ENCODE measurements at places on chromosomes 2 and 18. TPM values are rescaled to one million over a fixed set of nuclear protein-coding genes. Genes with fewer than 3 reads are reported as not detected.

- H3K27me3 ChIP-seq, result no peaks in the 10 kb centered on the region
- no peak overlapping the region for H3K4me3 ChIP-seq
- DNase-seq, result no peak
- H3K27ac ChIP-seq, result no peak overlapping the region
These were observed 21.4 kb downstream of the ZNF24 start for GRCh38 chr18:35322486-35323458.

DNA sequence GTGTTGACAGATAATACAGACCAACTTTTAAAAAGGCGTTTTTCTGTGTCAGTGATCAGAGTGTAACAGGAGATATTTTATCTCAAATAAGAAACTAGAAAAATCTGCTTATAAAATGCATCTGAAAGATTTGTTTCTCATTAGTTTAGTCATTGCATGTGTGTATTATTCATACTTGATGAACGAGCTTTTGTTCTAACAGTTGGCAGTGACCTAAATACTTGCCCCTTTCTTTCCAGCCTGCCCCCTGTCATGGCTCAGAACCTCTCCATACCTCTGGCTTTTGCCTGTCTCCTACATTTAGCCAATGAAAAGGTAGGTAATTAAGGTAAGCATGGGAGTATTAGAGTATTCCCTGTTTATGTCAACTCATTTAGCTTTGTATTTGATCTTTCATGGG is 33.6 kb downstream of the NCAPH start:
- H3K27ac ChIP-seq, result no peak overlapping the region
- DNase-seq, result no peak
- no peaks in the 10 kb centered on the region for H3K27me3 ChIP-seq
- H3K4me3 ChIP-seq, result no peak overlapping the region
- no peaks in the 10 kb centered on the region for H3K4me1 ChIP-seq

GRCh38 chr2:181394741-181395437 is 62.3 kb upstream of the ITGA4 start:
- peaks cover 2% of the 10 kb centered on the region for H3K36me3 ChIP-seq
- DNase-seq, result no peak
- no peaks in the 10 kb centered on the region for H3K27me3 ChIP-seq
- peaks cover 31% of the 10 kb centered on the region for H3K4me1 ChIP-seq
- no peak overlapping the region for H3K27ac ChIP-seq
- H3K4me3 ChIP-seq, result no peak overlapping the region

DNA sequence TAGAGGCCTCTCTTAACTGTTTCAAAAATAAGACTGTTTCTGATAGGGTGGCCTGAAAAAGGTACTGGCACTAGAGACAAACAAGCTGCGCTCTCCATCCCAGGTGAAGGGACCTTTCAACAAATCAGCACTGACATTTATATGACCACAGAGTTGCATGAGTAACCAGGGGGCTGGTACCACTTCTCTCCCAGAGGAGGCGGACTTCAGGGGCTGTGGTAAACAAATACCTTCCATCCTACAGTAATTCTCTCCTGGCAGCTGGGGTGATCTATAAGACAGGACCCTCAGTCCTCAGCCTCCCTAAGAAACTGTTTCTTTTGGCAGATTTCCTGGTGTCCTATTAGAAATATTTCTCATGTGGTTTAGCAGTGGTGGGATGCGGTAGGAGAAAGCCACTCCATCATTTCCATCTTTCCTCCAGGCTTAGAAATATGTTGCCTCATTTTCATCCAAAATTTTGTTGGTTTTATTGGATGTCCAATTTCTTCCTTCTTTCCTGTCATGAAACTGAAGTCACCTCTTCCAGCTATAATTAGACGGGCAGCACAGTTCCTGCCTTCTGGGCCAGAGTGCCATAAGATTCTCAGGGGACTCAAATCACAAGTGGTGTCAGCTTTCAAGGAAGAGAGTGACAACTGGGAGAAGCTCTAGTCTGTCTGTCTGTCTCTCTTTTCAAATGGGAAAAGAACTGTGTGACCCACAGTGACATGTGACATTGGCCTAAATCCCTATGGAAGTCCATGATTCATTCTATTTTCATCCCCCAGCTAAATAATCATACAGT is 96.4 kb downstream of the CYRIA start:
- H3K4me3 ChIP-seq, result no peak overlapping the region
- H3K27me3 ChIP-seq, result no peaks in the 10 kb centered on the region
- peaks cover 7% of the 10 kb centered on the region for H3K36me3 ChIP-seq
- no peak overlapping the region for H3K27ac ChIP-seq
- DNase-seq, result no peak

GRCh38 chr18:26454616-26455015 is 93.7 kb downstream of the KCTD1 start:
- no peak overlapping the region for H3K4me3 ChIP-seq
- H3K4me1 ChIP-seq, result peaks cover 5% of the 10 kb centered on the region
- peaks cover 22% of the 10 kb centered on the region for H3K36me3 ChIP-seq
- H3K27ac ChIP-seq, result no peak overlapping the region

- no peak overlapping the region for H3K4me3 ChIP-seq
- H3K36me3 ChIP-seq, result no peaks in the 10 kb centered on the region
- no peaks in the 10 kb centered on the region for H3K27me3 ChIP-seq
- no peak for DNase-seq
- H3K4me1 ChIP-seq, result no peaks in the 10 kb centered on the region
- no peak overlapping the region for H3K27ac ChIP-seq
These were observed 918.1 kb upstream of the LRATD1 start for GRCh38 chr2:13714466-13714865.

- no peaks in the 10 kb centered on the region for H3K4me1 ChIP-seq
- DNase-seq, result no peak
- peaks cover 2% of the 10 kb centered on the region for H3K36me3 ChIP-seq
- H3K27ac ChIP-seq, result no peak overlapping the region
These were observed 5.4 kb downstream of the BOLA3 start for GRCh38 chr2:74142340-74142739.

- no peak overlapping the region for H3K27ac ChIP-seq
- no peak overlapping the region for H3K4me3 ChIP-seq
- no peak for DNase-seq
- no peaks in the 10 kb centered on the region for H3K4me1 ChIP-seq
- no peaks in the 10 kb centered on the region for H3K27me3 ChIP-seq
These were observed 18.0 kb downstream of the REL start for GRCh38 chr2:60899230-60899891.

DNA sequence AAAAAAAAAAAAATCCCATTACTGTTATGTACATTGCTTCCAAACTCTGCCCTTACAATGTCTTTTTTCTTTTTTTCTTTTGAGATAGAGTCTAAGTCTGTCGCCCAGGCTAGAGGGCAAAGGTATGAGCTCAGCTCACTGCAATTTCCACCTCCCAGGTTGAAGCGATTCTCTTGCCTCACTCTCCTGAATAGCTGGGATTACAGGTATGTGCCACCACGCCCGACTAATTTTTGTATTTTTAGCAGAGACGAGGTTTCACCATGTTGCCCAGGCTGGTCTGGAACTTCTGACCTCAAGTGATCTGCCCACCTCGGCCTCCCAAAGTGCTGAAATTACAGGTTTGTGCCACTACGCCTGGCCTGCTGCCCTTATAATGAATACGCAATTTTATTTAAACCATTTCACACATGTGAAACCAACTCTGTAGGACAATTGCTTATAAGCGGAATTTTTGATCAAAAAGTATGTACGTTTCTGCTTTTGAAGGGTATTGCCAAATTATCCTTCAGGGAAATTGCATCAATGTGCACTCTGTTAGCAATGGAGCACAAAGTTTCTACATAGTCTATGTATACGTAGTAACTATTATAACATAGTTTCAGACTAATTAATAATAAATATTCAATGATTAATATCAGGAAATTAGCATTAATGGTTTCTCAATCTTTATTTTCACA is 55.7 kb upstream of the ACTR3 start:
- no peak overlapping the region for H3K27ac ChIP-seq
- H3K4me1 ChIP-seq, result no peaks in the 10 kb centered on the region
- H3K4me3 ChIP-seq, result no peak overlapping the region
- H3K27me3 ChIP-seq, result no peaks in the 10 kb centered on the region

DNA sequence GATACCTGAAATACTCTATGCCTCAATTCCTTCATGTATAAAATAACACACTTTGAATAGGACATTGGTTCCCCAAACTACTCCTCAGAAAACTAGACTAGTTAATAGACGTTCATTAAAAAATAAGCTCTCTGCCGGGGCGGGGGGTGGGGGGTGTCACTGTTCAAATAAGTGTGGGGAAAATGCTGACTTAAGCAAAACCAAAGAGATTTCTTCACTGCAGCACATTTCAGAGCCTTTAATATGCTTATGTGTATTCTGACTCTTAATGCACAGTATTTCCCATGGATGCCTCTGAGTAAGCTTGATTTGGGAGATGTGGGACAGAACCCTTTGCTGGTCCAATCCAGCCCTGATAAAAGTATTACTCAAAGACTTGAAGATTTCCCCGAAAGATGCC is 93.2 kb downstream of the LYPD6 start:
- H3K4me1 ChIP-seq, result peaks cover 12% of the 10 kb centered on the region
- H3K27me3 ChIP-seq, result no peaks in the 10 kb centered on the region
- no peak overlapping the region for H3K27ac ChIP-seq

GRCh38 chr2:24839729-24840128 is 46.5 kb downstream of the CENPO start:
- no peak overlapping the region for H3K4me3 ChIP-seq
- no peak for DNase-seq
- no peaks in the 10 kb centered on the region for H3K27me3 ChIP-seq
- peaks cover 11% of the 10 kb centered on the region for H3K36me3 ChIP-seq
- H3K4me1 ChIP-seq, result peaks cover 5% of the 10 kb centered on the region
- H3K27ac ChIP-seq, result peak overlapping the region; percentile 35

GRCh38 chr2:146874260-146874658 is 970.6 kb upstream of the ACVR2A start:
- H3K27ac ChIP-seq, result no peak overlapping the region
- H3K36me3 ChIP-seq, result no peaks in the 10 kb centered on the region
- no peak for DNase-seq

DNA sequence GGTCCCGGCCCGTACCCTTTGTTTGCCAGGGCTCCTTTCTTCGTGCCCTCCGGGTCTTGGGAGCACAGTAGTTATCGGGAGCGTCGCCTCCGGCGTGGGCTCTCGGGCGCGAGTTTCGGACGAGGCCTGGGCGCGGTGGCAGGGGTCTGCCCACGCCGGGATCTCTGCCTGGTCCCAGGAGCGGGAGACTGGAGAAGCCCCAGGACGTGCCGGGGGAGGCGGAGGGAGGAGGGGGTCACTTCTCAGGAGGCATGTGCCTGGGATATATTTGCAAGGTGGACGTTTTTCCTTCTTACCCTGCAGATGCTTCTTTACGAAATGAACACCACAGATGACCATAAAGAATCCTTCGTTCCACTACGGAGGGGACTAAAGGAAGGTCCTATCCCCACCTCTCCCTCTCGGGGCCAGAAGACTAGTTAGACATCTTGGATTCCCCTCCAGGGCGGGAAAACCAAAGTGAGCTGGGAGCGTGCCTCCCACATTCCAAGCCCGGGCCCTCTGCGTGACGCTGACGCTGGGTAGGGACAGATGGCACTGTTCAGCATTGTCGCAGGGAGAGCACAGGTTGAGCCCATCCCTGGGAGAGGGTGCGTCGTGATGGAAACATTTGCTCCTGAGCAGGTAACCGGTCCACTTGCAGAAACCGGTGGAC is 483 bp upstream of the FHL2 start:
- no peak for DNase-seq
- no peaks in the 10 kb centered on the region for H3K36me3 ChIP-seq
- H3K27me3 ChIP-seq, result peaks cover 33% of the 10 kb centered on the region
- H3K4me1 ChIP-seq, result peaks cover 15% of the 10 kb centered on the region
- no peak overlapping the region for H3K27ac ChIP-seq

DNA sequence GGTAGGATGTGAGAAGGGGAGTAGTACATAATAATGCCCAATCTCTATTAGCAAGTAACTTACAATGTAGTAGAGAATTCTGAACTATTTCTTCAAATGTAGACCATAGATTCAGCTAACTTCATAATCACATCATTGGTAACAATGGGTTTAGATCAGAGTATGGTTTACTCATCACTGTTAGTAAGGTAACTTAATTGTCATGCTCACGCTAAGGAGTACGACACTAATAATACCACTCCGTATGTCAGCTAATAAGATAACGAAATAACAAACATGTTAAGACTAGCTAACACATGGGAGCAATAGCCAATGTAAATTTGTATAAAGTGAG is 56.4 kb upstream of the CCDC141 start:
- no peak overlapping the region for H3K4me3 ChIP-seq
- H3K27ac ChIP-seq, result peak overlapping the region; percentile 73
- no peak for DNase-seq
- peaks cover 31% of the 10 kb centered on the region for H3K36me3 ChIP-seq

DNA sequence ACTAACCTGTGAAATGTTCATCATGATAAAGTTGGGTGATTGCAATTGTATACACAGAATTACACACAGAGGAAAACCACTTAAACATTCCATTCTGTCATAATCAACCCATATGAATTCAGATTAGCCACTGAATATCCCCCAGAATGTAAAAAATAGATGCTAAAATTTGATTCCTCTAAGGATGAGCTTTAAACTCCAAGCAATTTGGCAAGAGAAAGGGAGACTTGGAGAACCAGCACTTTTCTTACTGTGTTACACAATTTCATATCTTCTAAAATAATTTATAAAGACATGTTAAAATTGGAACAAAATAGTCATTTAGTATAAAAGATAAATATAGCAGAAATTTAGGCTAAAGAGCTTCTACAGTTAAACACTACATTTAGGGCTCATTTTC is 146.3 kb upstream of the LMAN1 start:
- H3K27ac ChIP-seq, result no peak overlapping the region
- H3K4me3 ChIP-seq, result no peak overlapping the region
- H3K4me1 ChIP-seq, result peaks cover 8% of the 10 kb centered on the region

- H3K4me1 ChIP-seq, result no peaks in the 10 kb centered on the region
- no peak for DNase-seq
- H3K4me3 ChIP-seq, result no peak overlapping the region
- H3K27me3 ChIP-seq, result no peaks in the 10 kb centered on the region
These were observed 420.0 kb upstream of the MYT1L start for GRCh38 chr2:2750867-2751714.

Gene EPB41L3
- total RNA-seq, result 13.1 TPM

Gene SLC9A4
- not detected for total RNA-seq

Gene HTR2B
- total RNA-seq, result not detected

Gene SAG
- not detected for total RNA-seq

Gene ZDBF2
- total RNA-seq, result 27.1 TPM

Gene SRD5A2
- total RNA-seq, result not detected

All from neural crest cell (in vitro differentiated cells).